PC-3 (cell line): ENCODE measurements at places on chromosomes 1 and 21. TPM values are rescaled to one million over a fixed set of nuclear protein-coding genes. Genes with fewer than 3 reads are reported as not detected.

The SPRR2E gene
- total RNA-seq: not detected in 2 replicates

The FCGR1A gene
- total RNA-seq: not detected in 2 replicates

The DIRAS3 gene
- not detected in 2 replicates for total RNA-seq

The CRYZL1 gene
- 12.4 and 16.6 TPM in 2 replicates for total RNA-seq

The TCHH gene
- not detected in 2 replicates for total RNA-seq

The OLFM3 gene
- not detected in 2 replicates for total RNA-seq

The SELP gene
- total RNA-seq: not detected in 2 replicates

The SUSD4 gene
- 1.3 and 5.2 TPM in 2 replicates for total RNA-seq

The OR6F1 gene
- total RNA-seq: not detected in 2 replicates

The HSD11B1 gene
- not detected in 2 replicates for total RNA-seq

The SHISAL2A gene
- not detected in 2 replicates for total RNA-seq

The CRABP2 gene
- 120 and 150 TPM in 2 replicates for total RNA-seq

The ATP1B1 gene
- total RNA-seq: 68.7 and 76.6 TPM in 2 replicates

The TMOD4 gene
- total RNA-seq: 1.8 and 2.7 TPM in 2 replicates

The AMIGO1 gene
- total RNA-seq: 2.7 and 2.8 TPM in 2 replicates

The CCDC181 gene
- total RNA-seq: 0.07 TPM in 1 of 2 replicates, not detected in the other

The ADCY10 gene
- not detected in 2 replicates for total RNA-seq

The FLG gene
- total RNA-seq: not detected in 2 replicates

The CR2 gene
- total RNA-seq: not detected in 2 replicates

The DMBX1 gene
- 1.7 and 2.4 TPM in 2 replicates for total RNA-seq

The KRTAP19-2 gene
- total RNA-seq: not detected in 2 replicates

The VAV3 gene
- total RNA-seq: 0.73 and 0.98 TPM in 2 replicates

The CD5L gene
- total RNA-seq: not detected in 2 replicates

The FBXO2 gene
- total RNA-seq: 13.4 and 15.3 TPM in 2 replicates

The VSIG8 gene
- 0.29 and 0.47 TPM in 2 replicates for total RNA-seq

The FALEC gene
- total RNA-seq: 0.73 TPM in 1 of 2 replicates, not detected in the other

The SPRR2G gene
- not detected in 2 replicates for total RNA-seq

The CFAP74 gene
- 0.23 TPM in 1 of 2 replicates, not detected in the other for total RNA-seq

The NPHS2 gene
- not detected in 2 replicates for total RNA-seq

The F3 gene
- total RNA-seq: 8.0 and 8.5 TPM in 2 replicates

The PDC gene
- total RNA-seq: not detected in 2 replicates

The IGSF5 gene
- total RNA-seq: not detected in 2 replicates

The TMPRSS15 gene
- total RNA-seq: 0.12 TPM in 1 of 2 replicates, not detected in the other

The SPATA46 gene
- not detected in 2 replicates for total RNA-seq

The TMEM9 gene
- 428 and 435 TPM in 2 replicates for total RNA-seq

The SPRR5 gene
- total RNA-seq: not detected in 2 replicates
